ENCODE measurements at places on chromosomes 6 and 20. TPM values are rescaled to one million over a fixed set of nuclear protein-coding genes. Genes with fewer than 3 reads are reported as not detected.
A peak's percentile ranks its signal among the peaks of the same experiment; 100 is the strongest.

The TTLL9 gene
- 12.1 TPM for total RNA-seq

The BIRC7 gene
- total RNA-seq, result 1.6 TPM

The EFCAB8 gene
- total RNA-seq, result 0.22 TPM

The LRP11 gene
- 18.0 TPM for total RNA-seq

DNA sequence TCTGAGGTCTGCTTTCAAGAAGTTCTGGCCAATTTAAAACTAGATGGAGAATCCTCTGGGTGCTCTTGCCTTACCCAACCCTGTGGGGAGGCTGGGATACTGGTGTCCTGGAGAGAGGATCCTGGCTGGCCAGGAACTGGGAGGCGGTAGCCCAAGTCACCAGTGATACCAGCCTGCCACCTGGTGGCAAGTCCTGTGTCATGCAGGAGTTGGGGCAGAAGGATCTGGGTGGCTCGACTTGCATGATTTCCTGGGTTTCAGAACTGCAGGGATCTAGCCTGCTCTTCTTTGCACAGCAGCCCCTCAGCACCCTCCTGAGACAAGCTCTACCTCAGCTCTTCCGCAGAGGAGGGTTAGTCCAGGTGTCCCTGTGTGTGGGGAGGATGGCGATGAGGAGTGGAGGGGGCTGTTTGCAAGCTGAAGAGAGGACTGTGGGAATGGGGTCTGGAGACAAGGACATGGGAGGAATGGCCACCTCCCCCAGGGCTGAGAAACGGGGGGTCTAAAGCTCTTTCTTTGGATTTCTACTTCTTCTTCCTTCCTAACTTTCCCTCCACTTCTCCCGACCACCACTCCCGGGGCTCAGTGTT is 4.2 kb downstream of the KCNK17 start:
- DNase-seq, result peak; percentile 50

The PPP1R3G gene
- total RNA-seq, result 2.2 TPM

- no peak for DNase-seq
Measured at GRCh38 chr20:50745634-50746137, 14.3 kb downstream of the PARD6B start.

GRCh38 chr6:166278579-166279392 is 29.4 kb downstream of the PRR18 start:
- DNase-seq, result no peak

GRCh38 chr6:99712519-99712918 is 105.9 kb downstream of the PRDM13 start:
- no peak for DNase-seq

DNA sequence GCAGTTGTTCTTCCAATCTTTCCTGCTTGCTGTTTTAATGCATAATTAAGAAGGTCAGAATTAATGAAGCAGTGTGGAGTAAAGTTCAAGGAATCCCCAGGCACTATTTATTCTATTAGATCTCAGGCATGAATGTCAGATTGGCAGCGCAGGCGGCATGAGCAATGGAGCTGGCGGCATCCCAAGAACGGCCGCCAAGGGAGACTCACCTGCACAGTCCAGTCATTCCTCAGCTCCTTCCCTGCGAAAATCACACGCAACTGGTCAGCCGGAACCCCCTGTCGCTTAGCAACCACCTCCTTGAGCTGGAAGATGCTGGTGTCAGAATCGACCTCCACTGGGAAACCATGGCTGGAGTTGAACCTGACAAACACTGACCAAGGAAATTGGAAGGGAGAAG is 284.5 kb downstream of the PRKN start:
- DNase-seq, result peak; percentile 31

DNA sequence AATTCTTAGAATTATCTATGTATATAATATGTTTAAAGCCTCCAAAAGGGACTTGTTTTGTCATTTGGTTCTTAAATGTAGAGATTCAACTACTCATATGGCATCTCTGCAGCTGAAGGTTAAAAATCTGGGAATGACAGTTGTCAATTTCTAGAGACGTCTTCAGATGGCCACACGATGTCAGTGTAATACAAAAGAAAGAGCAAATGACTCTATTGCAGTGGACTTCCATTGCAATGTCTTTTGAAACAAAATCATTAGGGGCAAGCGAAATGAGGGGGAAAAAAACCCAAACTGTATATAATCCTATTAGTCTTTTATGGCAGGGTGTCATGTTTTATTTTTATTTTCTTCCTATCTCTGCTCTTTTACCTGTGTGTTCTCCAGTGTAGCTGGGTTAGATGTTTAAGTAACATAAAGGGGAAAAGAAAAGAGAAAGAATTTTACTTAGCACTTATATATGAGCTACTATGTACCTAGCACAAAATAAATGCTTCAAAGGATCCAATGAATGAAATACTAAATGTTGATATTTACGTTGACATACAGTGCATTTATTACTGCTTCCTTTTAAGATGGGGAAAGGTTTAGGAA is 26.2 kb downstream of the CCN2 start:
- peak; percentile 89 for DNase-seq

DNA sequence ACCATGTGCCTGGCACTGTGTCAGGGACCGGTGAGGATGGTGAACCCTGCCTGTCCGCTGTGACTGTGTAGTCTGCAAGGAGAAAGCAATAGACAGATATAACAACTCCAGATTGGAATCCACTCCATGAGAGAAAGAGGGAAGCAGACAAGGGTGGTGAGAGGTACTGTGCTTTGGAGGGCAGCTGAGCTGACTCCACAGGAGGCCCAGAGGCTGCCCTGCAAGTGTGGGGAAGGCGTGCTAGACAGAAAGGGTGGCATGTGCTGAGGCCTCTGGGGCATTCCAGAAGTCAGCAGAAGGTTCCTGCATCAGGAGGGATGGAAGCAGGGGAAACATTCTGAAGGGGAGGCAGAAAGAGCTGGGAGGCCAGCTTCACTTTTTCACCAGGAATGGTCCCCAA is 39.3 kb upstream of the APCDD1L start:
- DNase-seq, result no peak

- no peak for DNase-seq
Measured at GRCh38 chr6:140541288-140541687, 1166.8 kb upstream of the CITED2 start.

The OR2B6 gene
- total RNA-seq, result not detected
